Gastroesophageal sphincter (tissue), 4 donors: ENCODE measurements at places on chromosomes 1 and 21. TPM values are rescaled to one million over a fixed set of nuclear protein-coding genes. Genes with fewer than 3 reads are reported as not detected.

RAB25 gene
- total RNA-seq = not detected

CA14 gene
- total RNA-seq = 0.62 TPM

LAD1 gene
- total RNA-seq = 2.0 TPM

HHIPL2 gene
- not detected for total RNA-seq

PLA2G2F gene
- not detected for total RNA-seq

CCDC181 gene
- 1.2 TPM for total RNA-seq

PLEKHA6 gene
- 8.7 TPM for total RNA-seq

AADACL3 gene
- not detected for total RNA-seq

VHLL gene
- not detected for total RNA-seq

SERTAD4 gene
- total RNA-seq = 2.9 TPM

LRRC7 gene
- total RNA-seq = 0.42 TPM

ITGB2 gene
- 64.3 TPM for total RNA-seq

TINAGL1 gene
- total RNA-seq = 368 TPM

DIO1 gene
- not detected for total RNA-seq

YY1AP1 gene
- 143 TPM for total RNA-seq

LCE2B gene
- not detected for total RNA-seq

OLFML3 gene
- 62.4 TPM for total RNA-seq

PDC gene
- total RNA-seq = not detected

CYYR1 gene
- total RNA-seq = 8.9 TPM

C1orf115 gene
- 7.0 TPM for total RNA-seq

CD101 gene
- 0.35 TPM for total RNA-seq

MPZ gene
- 7.7 TPM for total RNA-seq

ICOSLG gene
- 0.40 TPM for total RNA-seq

AGBL4 gene
- not detected for total RNA-seq

LCE1B gene
- not detected for total RNA-seq

PALMD gene
- total RNA-seq = 28.9 TPM

PLA2G2E gene
- not detected for total RNA-seq

CFAP126 gene
- not detected for total RNA-seq

CFAP74 gene
- total RNA-seq = not detected

INSRR gene
- not detected for total RNA-seq

GJA8 gene
- total RNA-seq = not detected

OR2L5 gene
- not detected for total RNA-seq

TLR5 gene
- 15.1 TPM for total RNA-seq

SLC16A4 gene
- total RNA-seq = 13.9 TPM

C1QB gene
- 607 TPM for total RNA-seq

OPTC gene
- not detected for total RNA-seq

MYBPH gene
- not detected for total RNA-seq

PTAFR gene
- total RNA-seq = 3.3 TPM

GJA9 gene
- not detected for total RNA-seq

ZRANB2 gene
- 73.1 TPM for total RNA-seq

S100A9 gene
- total RNA-seq = 272 TPM

IL10 gene
- 1.0 TPM for total RNA-seq
